ENCODE measurements at places on chromosomes 5 and 9.

DNA sequence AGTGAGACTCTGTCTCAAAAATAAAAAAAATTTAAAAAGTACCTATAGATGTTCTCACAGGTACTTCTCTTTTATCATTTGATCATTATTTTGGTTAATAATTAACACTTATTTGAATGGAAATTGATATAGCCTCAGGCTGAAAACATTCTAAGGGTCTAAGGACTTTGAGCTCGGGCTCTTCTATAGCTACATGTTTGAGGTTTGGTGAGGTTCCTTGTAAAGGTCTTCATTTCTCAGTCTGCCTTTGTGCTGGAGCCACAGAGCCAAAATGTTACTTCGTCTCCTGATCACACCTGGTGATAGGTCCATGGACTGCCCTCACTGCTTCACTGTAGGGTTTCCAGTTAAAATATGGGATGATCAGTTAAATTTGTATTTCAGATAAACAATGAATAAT, 22.6 kb downstream of the ARHGEF37 start:
- DNase-seq = no peak

- no peak for DNase-seq
Measured at GRCh38 chr5:127856292-127856691, 153.1 kb downstream of the CCDC192 start.

DNA sequence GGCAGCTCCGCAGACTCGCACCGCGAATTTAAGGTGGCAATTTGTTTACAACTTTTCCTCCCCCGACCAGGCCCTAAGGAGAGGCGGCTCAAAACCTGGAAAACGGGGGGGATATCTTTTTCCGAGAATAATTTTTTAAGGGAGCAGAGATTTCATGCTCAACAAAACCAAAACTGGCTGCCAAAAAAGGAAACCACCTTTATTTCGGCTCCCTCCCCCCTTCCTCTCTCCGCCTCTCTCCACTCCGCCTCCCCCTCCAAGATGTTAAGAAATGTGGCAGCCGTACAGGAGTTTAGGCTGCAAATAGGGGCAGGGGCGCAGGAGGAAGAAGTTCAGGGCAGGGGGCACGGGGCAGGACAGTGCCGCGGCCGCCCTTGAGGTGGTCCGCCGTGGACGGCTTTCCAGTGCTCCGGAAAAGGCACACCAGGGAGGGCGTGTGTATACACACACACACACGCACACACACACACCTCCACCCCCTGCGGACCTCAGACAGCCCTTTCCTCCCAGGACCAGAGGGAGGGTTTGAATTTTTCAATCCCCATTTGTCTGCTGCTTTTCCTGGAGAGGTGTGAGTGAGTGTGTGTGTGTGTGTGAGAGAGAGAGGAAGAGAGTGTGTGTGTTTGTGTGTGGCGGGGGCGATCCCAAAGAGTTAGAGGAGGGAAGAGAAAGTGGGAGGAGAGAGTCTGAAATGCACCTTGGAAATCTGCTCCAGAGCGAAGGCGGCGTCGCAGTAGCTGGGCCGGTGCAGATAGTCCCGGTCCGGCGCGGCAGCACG, 9.1 kb downstream of the PTCH1 start:
- DNase-seq = no peak

GRCh38 chr5:39520232-39520572, 95.4 kb upstream of the DAB2 start:
- no peak for DNase-seq

- no peak for DNase-seq
Measured at GRCh38 chr5:130571076-130571475, 594.0 kb downstream of the HINT1 start.

- DNase-seq = no peak
Measured at GRCh38 chr9:126999315-127000068, 84.9 kb downstream of the RALGPS1 start.

DNA sequence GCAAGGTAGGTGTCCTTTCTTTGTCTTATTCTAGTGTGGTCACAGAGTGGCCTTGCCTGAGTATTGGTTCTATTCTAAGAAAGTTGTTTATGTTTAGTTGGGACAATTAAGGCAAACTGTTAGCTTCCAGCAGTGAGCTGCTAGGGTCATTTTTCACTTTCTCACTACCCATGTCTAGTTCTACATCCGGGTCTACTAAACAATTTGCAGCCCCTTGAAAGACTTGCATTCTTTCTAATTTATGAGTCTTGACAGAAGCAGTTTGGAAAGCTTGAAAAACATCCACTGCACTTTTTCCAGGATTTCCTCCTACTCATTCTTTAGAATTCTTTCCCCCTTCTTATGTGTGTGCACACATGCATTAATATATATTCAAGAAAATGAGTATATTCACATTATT, 892.2 kb upstream of the ACO1 start:
- DNase-seq = no peak

GRCh38 chr5:14109041-14109747, 33.9 kb upstream of the TRIO start:
- DNase-seq = no peak
